ENCODE measurements at places on chromosomes 7 and 10.

GRCh38 chr7:158924956-158925355 is 68.6 kb downstream of the DYNC2I1 start:
- DNase-seq = no peak

GRCh38 chr10:8103543-8103942 is 49.1 kb downstream of the GATA3 start:
- DNase-seq = no peak

DNA sequence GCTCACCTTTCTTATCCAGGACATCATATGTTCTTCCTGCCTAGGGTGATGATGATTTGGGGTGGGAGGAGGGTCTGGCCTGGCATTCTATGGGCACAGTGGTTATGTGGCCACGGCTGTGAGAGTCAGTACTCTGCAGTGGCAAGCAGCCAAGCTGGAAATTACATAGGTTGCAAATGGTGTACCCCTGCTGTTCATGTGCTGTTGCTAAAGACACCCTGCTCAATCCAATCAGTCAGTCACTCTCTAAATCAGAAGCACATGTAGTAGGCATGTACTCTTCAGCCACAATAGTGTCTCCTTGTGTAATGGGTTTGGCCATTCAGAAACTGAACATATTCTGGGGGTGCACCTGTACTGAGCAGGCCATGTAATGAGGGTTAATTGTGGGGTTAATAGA is 449.1 kb upstream of the ANKRD30A start:
- DNase-seq = no peak

- DNase-seq = no peak
These were observed 158.0 kb downstream of the TRIL start for GRCh38 chr7:28800150-28800549.

DNA sequence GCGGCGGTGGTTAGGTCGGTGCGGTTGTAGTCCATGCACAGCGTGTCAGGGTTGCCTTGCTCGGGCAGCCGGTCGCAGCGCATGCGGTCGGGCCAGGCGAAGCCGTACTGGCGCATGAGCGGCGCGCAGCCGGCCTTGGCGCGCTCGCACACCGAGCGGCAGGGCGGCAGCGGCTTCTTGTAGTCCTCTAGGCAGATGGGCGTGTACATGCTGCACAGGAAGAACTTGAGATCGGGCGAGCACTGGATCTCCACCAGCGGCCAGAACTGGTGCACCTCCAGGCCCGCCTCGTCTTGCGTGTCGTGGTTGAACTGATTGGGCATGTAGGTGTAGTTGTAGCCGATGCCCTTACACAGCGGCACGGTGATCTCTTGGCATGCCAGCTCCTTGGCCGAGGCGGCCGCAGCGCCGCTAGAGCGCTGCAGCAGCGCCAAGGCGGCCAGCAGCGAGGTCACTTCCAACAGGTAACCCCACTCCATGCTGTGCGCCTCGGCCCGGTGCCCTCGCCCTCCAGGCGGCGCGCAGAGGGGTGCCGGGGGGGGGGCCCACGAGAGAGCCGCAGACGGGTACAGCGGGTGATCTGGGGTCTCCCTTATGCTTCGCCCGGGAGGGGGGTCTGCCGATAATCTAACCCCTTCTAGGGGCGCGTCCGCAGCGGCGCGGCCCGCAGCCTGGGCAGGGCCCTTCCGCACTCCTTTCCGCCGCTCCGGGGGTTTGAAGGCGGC is 983 bp downstream of the FZD8 start:
- DNase-seq = no peak

GRCh38 chr10:98110356-98110755 is 24.1 kb upstream of the R3HCC1L start:
- DNase-seq = no peak

- DNase-seq = no peak
These were observed 208.8 kb downstream of the STK31 start for GRCh38 chr7:23918856-23919255.

GRCh38 chr7:40331915-40332314 is 197.1 kb downstream of the SUGCT start:
- no peak for DNase-seq

DNA sequence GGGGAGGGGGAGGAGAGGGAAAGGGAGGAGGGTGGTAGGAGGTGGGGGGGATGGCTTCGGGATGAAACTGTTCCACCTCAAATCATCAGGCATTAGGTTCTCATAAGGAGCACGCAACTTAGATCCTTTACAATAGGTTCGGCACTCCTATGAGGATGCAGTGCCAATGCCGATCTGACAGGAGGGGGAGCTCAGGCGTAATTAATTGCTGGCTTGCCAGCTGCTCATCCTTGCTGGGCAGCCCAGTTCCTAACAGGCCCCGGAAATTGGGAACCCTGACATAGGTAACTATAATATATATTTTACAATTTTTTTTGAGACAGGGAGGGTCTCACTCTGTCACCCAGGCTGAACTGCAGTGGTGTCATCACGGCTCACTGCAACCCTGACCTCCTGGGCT is 118.8 kb upstream of the SFMBT2 start:
- DNase-seq = no peak

GRCh38 chr7:157348548-157348947 is 11.7 kb downstream of the DNAJB6 start:
- no peak for DNase-seq

- no peak for DNase-seq
These were observed 600.0 kb downstream of the PHTF2 start for GRCh38 chr7:78398576-78398975.

DNA sequence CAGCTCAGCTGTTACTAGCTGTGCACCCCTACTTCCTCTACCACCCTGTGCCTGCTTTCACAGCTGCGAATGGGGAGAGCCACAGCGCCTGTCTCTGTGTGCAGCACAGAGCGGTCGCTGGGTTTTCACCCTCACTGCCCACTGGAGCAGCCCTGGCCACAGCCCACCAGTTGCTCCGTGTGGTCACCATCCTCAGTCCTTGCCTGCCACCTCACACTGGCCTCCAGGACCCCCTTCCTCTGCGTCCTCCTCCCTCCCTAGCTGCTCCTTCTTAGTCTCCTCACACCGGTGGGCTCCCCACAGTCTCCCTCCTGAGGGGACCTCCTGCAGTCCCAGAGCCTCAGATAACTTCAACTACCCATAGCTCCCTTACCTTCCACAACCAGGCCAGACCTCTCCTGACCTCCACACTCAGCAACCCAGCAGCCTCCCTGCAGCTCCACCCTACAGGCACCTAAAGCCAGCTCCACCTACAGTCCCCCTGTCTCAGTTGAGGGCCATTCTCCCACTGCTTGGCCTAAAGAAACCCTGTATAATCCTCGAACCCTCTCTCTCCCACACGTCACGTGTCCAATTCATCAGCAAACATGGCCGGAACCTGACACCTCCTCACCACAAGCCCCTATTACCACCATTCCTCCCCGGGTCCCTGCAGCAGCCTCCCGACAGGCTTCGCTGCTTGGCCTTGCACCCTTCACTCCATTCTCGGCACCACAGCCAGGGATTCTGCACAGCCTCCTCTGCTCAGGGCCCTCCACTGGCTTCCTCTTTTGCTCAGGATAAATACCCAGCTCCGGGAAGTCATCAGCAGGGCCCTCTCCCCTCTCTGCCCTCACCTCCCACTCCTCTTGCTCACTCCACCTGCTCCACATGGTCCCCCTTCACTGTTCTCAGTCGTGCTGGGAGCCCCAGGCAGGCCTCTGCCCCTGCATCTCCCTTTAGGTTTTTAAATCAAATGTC is 28.1 kb downstream of the PLAC9 start:
- no peak for DNase-seq

GRCh38 chr7:54663603-54664234 is 95.3 kb downstream of the SEC61G start:
- peak; percentile 32 for DNase-seq

DNA sequence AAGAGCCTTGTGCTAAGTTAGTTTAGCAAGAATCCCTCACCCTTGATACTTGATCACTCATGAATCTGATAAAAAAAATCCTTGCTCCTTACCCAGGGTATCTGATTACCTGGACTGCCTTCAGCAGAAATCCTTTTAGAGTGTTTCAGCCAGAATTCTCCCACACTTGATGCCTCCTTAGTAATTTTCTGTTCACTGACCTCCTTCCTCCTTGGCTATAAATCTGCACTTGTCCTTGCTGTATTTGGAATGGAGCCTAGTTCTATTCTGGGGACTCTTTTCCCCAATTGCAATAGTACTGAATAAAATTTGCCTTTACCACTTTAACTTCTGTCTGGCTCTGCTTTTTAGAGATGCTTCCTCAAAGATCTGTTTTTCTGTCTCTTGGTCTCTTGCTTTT is 84.9 kb downstream of the RPS24 start:
- DNase-seq = no peak

- DNase-seq = no peak
These were observed 53.0 kb downstream of the SH2D4B start for GRCh38 chr10:80590585-80591125.

DNA sequence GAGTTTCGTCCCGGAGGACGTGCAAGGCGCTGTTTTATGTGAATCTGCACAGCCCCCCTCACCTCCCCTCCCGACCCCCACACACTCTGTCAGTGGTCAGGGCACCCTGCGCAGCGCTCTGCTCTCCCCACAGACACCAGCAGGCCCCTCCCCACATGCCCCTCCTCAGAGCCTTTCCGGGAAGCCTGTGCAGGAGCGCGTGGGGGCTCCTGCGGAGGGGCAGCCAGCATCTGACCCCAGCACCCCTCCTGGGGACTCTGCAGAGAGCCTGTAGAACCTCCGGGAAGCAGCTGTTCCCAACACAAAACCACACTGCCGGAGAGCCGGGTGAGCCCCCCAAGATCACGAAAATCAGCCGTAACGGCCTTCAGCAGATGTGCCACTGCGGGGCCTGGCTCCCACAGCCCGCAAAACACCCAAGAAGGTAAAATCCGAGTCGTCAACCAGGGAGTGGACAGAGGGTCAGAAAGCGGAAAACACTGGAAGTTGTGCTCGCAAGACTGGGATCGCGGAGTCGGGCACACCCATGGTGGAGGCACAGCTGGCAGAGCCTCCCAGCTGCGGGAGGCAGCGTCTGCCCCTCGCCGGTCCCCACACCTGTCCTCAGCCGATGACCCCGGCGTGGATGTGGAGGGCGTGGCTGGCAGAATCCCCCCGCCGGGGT is 53.8 kb upstream of the PDGFA start:
- no peak for DNase-seq

DNA sequence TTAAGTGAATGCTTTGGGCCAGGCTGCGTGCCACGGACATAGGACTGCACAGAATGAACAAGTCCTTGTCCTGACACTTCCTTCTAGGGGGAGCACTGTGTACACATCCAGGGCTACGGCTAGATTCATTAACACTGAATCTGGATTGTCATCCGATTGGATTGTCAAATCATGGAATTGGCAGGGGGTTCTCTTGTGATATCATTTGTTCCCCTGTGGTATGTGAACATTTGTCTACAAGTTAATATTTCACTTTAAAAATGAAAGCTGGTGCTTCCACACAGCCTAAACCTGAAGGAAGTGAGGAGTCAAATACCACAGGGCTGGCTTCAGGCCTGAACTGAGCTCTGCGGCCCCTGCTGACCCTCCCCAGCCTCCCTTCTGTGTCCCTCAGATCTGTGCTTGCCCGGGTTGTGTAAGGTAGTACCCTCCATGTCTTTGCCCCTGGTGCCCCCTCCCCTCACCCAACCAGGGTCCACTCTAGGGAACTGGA is 75.6 kb downstream of the SNX10 start:
- no peak for DNase-seq

- DNase-seq = no peak
These were observed 10.0 kb downstream of the HHEX start for GRCh38 chr10:92699518-92700381.

GRCh38 chr7:4665661-4666060 is 16.4 kb upstream of the FOXK1 start:
- DNase-seq = no peak

- no peak for DNase-seq
These were observed 320.7 kb downstream of the GRID1 start for GRCh38 chr10:86045896-86046295.

DNA sequence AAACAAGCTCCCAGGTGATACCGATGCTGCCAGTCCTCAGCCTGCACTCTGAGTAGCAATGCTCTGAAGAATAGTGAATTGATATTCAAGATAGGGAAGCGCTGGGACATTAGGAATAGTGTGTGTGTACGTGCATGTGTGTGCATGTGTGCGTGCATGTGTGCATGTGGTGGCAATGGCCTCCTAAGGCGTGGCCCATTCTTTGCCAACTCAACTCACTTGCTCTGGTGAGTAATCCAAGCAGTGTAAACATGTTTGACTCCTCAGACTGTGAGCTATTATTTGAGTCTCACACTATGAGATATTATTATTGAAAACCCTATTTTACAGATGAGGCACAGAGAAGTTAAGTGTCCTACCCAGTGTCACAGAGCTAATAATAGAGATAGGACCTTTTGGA is 186.6 kb downstream of the RAB11FIP2 start:
- no peak for DNase-seq

- DNase-seq = no peak
These were observed 300.0 kb upstream of the C7orf33 start for GRCh38 chr7:148290538-148290937.

DNA sequence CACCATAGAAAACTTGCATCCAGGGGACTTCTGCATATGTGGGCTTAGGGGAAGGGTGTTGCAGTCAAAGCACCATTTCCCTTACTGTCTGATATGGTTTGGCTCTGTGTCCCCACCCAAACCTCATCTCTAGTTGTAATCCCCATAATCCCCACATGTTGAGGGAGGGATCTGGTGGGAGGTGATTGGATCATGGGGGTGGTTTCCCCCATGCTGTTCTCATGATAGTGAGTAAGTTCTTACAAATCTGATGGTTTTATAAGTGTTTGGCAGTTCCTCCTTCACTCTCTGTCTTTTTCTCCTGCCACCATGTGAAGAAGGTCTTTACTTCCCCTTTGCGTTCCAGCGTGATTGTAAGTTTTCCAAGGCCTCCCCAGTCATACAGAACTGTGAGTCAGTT is 177.4 kb downstream of the ADK start:
- no peak for DNase-seq

- no peak for DNase-seq
These were observed 609.4 kb upstream of the C7orf33 start for GRCh38 chr7:147980826-147981813.

GRCh38 chr7:8386926-8387550 is 46.4 kb upstream of the NXPH1 start:
- DNase-seq = no peak

DNA sequence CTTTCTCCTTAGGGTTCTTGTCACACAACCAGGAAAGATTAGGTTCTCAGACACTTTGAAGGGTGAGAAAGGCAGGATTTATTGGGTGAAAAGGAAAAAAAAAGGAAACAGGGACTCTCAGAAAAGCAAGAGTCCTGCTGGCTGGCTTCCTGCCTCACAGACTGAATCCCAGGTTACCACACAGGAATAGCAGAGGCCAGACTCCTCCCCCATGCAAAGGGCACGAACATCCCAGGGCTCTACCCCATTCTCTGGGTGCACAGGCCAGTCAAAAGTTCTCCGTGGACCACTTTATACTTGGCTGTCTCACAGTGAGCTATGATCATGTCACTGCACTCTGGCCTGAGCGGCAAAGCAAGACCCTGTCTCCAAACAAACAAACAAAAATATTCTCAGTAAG is 42.6 kb downstream of the HOXA1 start:
- DNase-seq = no peak

DNA sequence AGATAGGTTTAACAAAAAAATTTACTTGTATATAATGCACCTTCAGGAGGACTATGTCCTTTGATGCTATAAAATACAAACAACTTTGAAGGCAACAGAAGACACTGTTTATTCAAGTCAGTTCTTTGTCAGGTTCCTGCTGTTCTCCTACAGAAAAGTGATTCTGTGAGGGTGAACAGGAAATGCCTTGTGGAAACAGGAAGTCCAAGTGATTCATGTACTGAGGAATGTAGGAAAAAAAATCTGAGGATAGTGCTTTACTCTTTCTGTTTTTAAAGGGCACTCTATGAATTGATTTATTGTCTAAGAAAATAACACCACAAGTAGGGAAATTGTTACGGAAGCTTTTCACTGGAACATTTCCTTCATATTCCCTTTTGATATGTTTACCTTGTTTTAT is 171.9 kb downstream of the HDAC9 start:
- no peak for DNase-seq

- DNase-seq = no peak
These were observed 193.9 kb upstream of the PHF14 start for GRCh38 chr7:10779465-10780399.
